ENCODE measurements at places on chromosomes 5 and 9.

DNA sequence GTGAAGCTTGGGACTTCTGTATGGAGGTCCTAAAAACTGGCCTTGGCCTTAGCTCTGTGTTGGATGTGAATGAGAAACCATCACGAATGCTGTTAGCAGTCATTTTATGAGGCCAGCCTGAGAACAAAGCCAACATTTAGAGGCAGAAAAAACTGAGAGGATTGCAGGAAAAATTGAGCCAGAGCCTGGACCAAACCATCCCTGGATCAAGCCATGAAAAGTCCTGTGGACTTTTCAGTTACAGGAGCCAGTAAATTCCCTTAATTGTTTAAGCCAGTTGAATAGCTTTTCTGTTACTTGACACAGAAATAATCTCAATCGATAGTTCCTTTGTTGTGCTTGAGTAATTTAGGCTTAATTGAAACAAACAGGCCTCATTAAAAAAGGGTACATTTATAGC, 42.6 kb upstream of the SPATA31D4 start:
- DNase-seq = no peak

GRCh38 chr9:126704892-126705766, 91.4 kb downstream of the LMX1B start:
- DNase-seq = peak; percentile 94

GRCh38 chr9:99103901-99104458, 933 bp upstream of the TGFBR1 start:
- no peak for DNase-seq

GRCh38 chr5:172473427-172473826, 19.1 kb upstream of the SH3PXD2B start:
- no peak for DNase-seq

- DNase-seq = no peak
Observed at GRCh38 chr5:38595132-38595745, 38.8 kb upstream of the LIFR start.

DNA sequence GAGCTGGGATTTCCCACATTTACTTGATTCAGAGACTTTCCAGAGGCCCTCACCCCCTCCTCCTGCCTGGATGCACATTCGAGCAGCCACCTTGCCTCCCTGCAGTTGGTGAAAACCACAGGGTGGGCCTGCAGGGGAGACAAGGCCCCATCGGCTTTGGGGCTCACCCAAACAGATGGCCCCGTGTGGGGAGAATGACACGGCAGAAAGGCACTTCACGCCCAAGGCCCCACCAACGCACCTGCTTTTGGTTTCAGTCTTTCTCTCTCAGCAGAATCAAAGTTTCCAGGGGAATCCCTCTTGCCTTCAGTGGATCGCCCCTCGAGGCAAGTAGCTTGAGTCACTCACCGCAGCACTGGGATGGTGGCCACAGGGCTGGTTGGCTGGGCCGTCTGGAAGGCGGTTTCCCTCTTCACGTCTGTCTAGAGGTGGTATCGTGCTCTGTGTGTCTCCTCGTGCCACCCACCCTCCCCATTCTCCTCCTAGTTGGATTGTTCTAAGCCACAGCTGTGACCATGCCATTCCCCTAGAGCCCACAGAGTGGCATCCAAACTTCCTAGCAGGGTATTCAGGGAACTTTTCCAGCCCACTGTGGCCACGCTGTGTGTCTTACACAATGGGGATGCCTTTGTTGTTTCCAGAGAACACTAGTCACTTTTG, 31.8 kb downstream of the SEC61B start:
- peak; percentile 88 for DNase-seq

DNA sequence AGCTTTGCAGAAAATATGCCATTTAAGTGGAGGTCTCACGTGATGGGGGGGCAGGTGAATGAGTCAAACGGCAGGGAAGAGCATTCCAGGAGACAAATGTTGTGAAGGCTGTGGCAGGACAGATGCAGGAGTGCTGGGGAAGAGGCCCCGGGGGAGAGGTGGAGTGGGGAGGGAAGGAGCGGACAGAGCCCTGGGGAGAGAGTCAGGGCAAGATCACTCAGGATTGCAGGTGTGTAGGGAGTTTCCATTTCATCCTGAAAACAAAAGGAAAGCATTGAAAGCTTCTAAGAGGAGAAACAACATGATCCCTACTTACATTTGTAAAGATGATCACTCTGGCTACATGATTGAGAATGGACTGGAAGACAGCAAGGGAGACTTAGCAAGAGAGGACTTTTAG, 323.3 kb downstream of the ASTN2 start:
- no peak for DNase-seq

GRCh38 chr9:93572636-93573515, 3.5 kb upstream of the PHF2 start:
- peak; percentile 42 for DNase-seq

DNA sequence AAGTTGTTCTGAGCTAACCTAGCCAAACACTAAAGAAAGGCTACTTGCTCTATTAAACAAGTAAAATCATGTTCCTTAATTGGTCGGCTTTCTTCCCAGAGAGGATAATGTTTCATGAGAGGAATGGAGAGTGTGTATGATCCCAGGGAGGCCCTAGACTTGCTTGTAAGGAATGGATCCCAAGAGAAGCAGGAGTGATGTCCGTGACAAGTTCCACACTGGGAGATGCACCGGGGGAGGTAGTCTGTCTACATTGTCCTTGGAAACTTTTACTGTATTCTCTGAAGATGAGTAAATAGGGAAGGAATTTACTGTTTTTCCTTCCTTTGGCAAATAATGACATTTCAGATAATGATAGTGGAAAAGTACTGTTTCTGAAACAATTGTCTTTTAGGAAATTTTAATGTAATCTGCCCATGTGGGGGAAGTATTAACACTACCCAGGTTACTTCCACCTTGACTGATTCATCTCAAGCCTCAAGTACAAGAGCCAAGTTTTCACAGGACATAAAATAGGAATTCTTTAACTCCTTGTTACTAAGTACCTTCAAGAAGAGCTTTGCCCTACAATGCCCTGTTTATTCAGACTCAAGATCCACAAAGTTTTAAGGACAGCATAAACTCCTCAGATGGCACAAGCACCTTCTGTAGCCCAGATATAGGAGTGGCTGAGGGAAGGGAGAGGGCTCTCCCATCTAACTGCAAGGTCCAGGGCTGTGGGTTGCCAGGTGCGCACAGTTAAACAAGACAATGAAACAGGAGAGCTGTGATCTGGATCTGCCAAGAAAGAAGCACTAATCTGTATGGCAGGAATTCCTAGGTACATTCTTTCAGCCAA, 152.1 kb downstream of the GNA14 start:
- no peak for DNase-seq

GRCh38 chr5:74542482-74542881, 98.0 kb downstream of the ENC1 start:
- no peak for DNase-seq

DNA sequence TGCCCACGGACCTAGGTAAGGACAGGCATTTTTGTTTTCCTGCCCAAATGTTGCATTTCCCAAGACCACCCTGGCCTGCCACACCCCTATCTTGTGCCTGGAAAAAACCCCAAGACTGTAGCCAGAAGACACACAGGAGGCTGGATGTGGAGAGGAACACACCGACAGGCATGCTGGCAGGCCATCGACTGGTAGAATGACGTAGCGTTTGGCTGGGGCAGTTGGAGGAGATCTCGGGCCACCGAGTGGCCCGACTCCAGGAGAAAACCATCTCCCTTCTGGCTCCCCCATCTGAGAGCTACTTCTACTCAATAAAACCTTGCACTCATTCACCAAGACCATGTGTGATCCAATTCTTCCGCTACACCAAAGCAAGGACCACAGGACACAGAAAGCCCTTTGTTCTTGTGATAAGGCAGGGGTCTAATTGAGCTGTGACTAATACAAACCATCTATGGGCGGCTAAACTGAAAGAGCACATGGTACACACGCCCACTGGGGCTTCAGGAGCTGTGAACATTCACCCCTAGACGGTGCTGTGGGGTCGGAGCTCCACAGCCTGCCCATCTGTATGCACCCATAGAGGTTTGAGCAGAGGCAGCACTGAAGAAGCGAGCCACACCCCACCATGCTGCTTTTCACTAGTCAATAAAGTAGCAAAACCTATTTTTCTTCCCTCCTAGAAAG, 38.9 kb upstream of the N4BP3 start:
- no peak for DNase-seq

GRCh38 chr9:15187589-15187988, 119.4 kb downstream of the TTC39B start:
- DNase-seq = no peak

- DNase-seq = no peak
Observed at GRCh38 chr9:114123031-114123977, 24.2 kb upstream of the KIF12 start.

DNA sequence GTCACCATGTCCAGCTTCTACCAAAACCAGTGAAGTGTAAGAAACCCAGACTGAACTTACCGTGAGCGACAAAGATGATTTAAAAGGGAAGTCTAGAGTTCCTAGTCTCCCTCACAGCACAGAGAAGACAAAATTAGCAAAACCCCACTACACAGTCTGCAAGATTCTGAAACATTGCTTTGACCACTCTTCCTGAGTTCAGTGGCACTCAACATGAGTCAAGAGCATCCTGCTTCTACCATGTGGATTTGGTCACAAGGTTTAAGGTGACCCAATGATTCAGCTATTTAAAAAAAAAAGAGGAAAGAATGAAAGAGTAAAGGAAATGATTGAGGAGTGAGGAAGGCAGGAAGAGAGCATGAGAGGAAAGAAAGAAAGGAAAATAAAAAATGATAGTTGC, 19.8 kb downstream of the IL7R start:
- no peak for DNase-seq

- no peak for DNase-seq
Observed at GRCh38 chr5:97547999-97548738, 365.1 kb upstream of the RIOK2 start.

- DNase-seq = no peak
Observed at GRCh38 chr5:33523208-33523771, 82.5 kb downstream of the TARS1 start.

Measured in activated CD8-positive, alpha-beta memory T cell treated with anti-CD3 and anti-CD28 coated beads, Interleukin-2, amount 50 U/mL, for 48 hours (primary cell).